Activated CD4-positive, alpha-beta T cell treated with anti-CD3 and anti-CD28 coated beads for 4 hours (primary cell): ENCODE measurements at places on chromosomes 12 and 14.

DNA sequence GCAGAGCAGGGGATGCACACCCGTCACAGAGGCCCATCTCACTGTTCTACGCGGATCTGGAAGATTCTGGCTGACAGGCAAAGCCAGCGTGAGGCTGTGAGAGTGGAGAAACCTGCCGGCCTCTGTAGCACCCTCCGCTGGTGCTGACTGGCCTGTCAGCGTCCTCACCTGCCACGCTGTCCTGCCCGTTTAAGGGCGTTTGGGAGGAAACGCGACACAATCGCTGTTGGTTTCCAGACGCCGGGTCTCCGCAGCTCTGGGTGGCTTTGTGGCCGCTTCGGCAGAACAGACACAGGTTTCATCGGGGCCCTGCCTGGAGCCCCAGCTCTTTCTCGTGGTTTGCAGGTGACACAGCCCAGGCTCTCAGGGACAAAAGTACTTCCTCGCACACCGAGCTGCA lies 70.6 kb downstream of the NOC4L start:
- no peak for DNase-seq

DNA sequence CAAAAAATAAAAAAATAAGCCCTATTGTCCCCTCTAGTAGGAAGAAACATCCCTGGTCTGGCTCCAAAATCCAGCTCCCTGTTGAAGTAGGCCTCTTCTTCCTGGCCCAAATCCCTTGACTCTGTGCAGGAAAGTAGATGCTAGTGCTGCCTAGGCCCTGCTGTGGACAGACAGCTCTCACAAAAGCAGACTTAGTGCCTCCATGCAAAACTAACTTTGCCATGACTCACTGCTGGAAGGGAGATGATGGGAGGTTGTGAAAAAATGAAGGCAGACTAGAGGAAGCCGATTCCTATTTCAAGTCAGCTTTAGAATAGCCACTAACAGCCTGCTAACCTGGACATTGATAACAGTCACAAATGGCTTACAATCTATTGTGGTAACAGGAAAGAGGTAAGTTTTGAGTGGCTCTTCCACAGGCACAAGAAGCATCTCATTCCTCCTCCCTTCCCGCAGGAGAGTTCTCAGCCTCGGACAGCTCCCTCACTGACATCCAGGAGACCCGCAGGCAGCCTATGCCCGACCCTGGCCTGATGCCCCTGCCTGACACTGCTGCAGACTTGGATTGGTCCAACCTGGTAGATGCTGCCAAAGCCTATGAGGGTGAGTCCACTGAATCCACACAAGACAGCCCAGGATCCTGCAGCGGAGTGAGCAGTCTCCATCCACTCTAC lies 198.9 kb upstream of the RGS6 start:
- DNase-seq: no peak

DNA sequence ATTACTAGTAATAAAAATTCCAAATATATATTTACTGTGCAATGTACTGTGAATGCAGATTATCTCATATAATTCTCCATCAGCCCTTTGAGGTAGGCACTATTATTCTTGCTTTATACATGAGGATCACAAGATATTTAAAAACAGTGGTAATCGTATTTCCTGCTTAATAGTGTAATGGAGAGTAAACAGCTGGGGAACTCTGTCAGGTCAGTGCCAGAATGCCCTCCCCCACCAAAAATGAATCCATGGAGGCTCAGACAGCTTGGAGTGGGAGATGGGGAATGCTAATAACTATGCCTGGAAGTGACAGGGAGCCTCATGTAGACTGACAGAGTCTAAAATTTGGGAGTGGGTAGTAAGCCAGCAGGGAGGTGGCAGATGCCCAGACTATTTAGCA lies 153.6 kb downstream of the PAH start:
- no peak for DNase-seq

- no peak for DNase-seq
Measured at GRCh38 chr12:46402941-46403718, 30.6 kb upstream of the SLC38A2 start.

GRCh38 chr12:96195845-96196451 lies 1.8 kb downstream of the ELK3 start:
- peak; percentile 54 for DNase-seq

DNA sequence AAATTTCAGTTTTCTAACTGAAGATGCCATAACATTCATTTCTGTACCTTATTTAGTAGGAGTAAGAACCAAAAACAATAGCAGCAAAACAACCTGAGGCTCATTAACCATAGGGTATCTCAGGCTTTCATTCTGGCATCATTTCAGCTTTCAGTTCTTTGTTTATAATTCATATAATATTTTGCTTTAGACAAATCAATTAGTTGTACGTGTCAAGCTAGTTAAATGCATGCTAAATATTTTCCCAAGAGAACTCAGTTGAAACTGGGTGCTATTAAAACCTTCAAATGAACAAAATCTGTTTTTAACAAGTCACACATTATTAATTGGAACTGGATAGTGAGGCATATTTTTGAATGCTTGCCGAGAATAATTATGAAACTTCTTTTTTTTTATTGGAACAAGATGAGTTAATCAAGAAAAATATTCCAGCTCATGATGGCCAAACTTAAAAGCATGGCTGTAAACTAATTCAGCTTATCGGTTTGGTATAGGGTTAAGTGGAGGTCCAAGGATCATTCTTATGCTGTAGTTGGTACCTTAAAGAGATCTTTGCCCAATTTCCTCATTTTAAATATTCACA lies 442.7 kb downstream of the BTG1 start:
- no peak for DNase-seq

GRCh38 chr12:4268329-4269181 lies 5.0 kb upstream of the CCND2 start:
- peak; percentile 51 for DNase-seq

- DNase-seq: no peak
Measured at GRCh38 chr12:4432878-4433744, 12.5 kb downstream of the FGF6 start.

GRCh38 chr14:97854918-97855317 lies 1057.7 kb downstream of the VRK1 start:
- no peak for DNase-seq
